ENCODE measurements at places on chromosomes 2 and 18.

DNA sequence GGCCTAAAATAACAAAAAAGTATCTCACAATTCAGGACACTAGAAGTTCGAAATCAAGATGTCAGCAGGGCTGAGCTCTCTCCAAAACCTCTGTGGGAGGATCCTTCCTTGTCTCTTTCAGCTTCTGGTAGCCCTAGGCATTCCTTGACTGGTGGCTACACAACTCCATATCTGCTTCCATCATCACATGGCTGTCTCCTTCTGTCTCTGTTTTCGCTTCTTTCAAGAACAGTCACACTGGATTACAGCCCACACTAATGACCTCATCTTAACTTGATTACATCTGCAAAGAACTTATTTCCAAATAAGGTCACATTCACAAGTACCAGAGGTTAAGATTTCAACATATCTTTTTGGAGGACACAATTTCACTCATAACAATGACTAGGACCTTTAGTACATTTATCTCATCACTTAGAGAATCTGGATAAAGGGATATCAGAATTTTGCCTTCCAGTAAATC is 275.2 kb downstream of the IRS1 start:
- no peak for DNase-seq

GRCh38 chr2:16314691-16315457 is 350.8 kb downstream of the CYRIA start:
- no peak for DNase-seq

GRCh38 chr2:148876595-148877402 is 1.8 kb downstream of the KIF5C start:
- DNase-seq, result peak; percentile 69

GRCh38 chr18:79626905-79627749 is 52.5 kb upstream of the CTDP1 start:
- no peak for DNase-seq

- no peak for DNase-seq
These were observed 168.9 kb upstream of the RMP24 start for GRCh38 chr18:35803551-35803950.

GRCh38 chr2:9694661-9695234 is 64.0 kb upstream of the YWHAQ start:
- no peak for DNase-seq

- no peak for DNase-seq
These were observed 12.8 kb downstream of the EPG5 start for GRCh38 chr18:45954070-45954934.

GRCh38 chr2:120344214-120344975 is 1.5 kb upstream of the INHBB start:
- DNase-seq, result peak; percentile 39

- no peak for DNase-seq
These were observed 101.6 kb downstream of the OSBPL6 start for GRCh38 chr2:178295906-178296305.

DNA sequence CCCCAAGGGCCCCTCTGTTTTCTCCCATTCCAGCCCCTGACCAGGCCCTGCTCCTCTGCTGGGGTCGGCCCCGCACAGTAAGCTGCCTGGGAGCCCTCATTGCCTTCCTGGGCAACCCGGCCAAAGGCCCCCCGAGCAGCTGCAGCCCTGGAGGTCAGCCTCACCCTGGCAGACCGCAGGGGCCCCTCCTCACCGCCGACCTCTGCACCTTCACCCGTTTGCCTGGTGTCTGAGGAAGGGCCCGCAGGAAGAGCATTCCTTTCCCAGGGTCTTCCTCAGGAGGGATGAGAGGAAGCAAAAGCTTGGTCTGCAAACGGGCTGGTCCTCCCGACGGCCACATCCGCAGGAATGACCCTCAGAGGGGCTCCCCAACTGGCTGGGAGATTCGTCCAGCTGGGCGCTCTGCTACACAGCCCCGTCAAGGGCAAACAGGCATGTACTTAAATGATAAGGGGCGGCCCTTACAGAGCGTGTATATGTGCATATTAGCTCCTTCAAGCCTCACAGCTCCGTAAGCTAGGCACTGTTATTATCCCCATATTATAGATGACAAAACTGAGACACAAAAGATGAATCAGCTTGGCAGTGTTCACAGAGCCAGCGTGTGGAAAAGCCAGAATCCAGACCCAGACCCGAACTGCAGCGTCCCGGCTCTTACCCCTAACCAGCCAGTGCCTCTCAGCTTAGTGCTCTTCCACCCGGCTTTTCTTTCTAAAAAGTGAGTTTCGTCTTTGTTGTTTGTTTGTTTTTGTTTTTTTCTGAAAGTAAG is 52.8 kb downstream of the SLC4A1AP start:
- DNase-seq, result no peak

GRCh38 chr2:242032780-242033656 is 163.5 kb downstream of the RTP5 start:
- no peak for DNase-seq

DNA sequence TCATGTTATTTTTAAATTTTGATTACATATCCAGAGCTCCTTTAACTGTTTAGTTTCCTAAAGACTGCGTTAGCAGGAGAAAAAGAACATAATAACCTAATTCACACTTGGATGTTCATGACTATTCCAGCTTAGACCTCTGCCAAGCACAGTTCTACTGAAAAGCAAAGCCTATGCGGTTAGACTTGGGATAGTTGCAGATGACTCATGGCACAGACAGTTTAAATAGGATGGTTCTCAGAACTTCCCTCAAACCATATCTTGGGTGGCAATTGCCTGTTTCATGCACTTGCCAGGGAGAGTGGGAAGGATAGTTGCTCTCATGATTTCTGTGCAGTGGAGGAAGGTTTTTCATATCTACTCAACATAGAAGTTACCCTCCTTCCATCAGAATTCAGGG is 149.7 kb upstream of the KLHL29 start:
- DNase-seq, result no peak

DNA sequence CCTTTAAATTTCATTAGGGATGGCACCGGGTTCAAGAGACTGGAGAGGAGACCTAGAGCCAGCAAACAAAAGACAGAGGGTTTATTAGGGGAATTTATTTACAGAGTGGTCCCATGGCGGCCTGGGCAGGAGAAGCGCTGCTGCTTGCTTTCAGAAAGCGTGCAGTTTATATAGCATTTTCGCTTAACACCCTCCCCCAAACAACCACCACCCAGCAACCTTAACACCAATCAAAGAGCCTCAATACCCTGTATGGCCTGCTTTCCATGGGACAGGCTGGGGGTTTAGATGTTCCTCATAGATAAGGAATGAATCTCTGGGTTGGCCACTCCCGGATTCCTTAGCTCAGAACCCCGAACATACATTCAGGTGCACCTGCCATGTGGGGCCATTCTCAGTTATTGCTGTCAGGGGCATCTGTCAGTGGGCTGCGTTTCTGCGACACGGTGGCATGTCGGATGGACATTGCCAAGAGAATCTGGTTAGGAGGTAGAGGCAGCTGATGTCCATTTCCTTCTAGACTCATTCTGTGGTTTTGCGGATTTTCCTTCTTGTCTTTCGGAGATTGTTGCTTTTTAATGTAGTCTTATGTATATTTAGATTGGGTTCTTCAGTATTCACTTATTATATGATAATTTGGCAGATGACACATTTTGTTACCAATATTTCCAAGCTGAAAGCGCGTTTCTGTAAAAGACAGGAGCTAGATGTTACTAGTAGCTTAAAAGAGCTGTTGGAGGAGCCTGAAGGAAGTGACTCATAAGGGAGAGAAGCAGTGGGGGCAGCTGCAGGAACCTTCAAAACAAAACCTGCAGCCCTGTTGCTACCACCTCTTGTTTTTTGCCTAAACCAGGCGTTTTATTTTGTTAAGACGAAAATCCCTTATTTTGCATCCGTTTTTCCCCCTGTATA is 7.2 kb downstream of the AGAP1 start:
- no peak for DNase-seq

DNA sequence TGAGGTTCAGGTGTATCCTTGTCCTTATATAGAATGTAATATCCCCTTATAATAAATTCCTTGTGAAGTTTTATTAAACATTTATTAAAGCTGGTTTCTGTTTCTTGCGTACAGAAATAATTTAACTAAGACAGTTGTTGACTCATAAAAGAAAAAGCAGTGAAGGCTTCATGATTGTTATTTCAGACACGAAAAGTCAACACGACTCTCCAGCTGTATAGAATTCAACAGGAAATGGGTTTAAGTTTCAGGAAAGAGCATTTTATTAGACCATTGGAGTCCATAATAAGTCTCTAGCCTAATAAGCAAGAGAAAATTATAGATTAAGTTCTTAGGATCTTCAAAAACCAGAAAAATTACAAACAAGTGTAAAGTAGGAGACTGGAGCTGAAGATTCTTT is 62.2 kb downstream of the KCNE4 start:
- no peak for DNase-seq

GRCh38 chr2:179692610-179693009 is 168.8 kb downstream of the ZNF385B start:
- DNase-seq, result no peak

DNA sequence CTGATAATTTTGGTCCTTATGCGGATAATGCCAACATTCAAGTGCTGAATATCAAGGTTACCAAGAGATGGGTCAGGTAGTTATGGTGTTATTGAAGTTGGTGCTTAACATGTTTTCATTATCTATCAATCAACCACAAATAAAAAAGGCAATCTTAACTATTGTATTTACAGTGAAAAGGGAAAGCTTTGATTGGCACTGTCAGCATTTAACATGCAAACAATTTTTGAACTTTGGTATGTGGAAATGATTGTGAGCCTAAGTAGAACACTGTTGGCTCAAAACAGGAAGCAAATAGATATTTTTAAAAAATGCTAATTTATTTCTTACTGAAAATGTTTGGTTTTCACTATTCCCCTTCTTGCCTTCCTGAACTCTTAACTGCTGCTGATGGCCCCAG is 21.9 kb downstream of the APLF start:
- DNase-seq, result no peak

- DNase-seq, result no peak
These were observed 40.6 kb downstream of the XRCC5 start for GRCh38 chr2:216149741-216150140.

DNA sequence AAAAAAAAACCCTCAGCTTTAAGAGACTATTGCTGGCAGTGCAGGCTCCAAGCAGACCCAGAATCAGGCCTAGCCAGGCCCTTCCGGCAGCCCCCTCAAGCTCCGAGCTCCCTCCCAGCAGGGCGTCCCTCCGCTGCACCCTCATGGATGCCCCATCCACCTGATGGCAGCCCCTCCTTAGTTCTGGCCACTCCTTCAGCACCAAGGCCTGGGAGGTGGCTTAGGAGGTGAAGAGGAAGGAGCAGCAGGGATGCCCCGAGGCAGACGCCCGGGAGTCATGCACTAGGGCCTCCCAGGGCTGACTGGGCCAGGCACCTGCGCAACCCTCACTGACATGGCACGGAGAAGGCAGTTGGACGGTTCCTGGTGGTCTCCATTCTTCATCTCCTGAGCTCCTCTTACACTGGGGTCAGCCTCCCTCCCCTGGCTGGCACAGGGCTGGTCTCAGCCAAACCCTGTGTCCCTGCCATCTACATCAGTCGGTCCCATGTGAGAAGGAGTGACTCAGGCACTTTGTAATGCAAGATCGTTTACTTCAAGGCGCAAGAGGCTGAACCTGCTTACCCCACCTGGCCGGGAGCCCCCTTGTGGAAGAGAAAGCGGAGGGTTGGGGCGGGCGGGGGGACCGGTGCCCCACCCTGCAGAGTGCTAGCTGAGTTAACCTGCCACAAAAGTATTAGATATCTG is 53.5 kb upstream of the ID2 start:
- DNase-seq, result no peak

- DNase-seq, result no peak
These were observed 32.1 kb downstream of the REEP1 start for GRCh38 chr2:86305195-86305914.

DNA sequence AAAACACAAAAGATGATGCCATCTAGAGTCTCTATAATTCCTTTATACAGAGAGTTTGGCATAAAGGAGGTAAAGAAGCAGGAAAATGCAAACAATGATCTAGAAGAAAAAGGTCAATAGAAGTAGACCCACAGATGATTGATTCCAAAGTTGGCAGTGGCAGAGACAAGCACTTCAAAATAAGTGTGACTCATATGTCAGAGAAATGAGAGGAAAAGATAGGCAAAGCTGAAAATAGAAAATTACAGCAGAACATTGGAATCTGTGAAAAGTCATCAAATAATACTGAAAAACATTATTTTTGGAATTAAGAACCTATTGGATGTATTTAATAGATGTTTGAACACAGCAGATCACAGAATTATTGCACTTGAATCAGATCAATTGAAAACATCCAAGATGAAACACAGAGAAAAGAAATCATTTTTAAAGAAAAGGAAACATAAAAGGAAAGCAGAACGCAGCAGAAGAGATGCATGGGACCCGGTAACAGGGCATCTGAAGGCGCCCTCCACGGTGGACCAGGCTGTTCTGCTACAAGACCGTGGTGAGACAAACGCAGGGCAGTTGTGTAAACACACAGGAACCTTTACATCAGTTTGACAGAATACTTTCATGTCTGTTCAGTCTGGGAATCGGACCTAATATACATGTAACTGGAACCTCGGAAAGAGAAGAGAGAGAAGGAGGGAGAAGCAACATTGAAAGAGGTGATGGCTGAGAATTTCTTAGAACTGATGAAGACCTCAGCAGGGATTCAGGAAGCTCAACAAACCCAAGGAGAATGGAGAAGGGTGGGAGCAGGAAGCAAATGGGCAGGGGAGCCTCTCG is 74.6 kb upstream of the GPC1 start:
- DNase-seq, result no peak

GRCh38 chr2:238075397-238075796 is 14.6 kb downstream of the SCLY start:
- no peak for DNase-seq

DNA sequence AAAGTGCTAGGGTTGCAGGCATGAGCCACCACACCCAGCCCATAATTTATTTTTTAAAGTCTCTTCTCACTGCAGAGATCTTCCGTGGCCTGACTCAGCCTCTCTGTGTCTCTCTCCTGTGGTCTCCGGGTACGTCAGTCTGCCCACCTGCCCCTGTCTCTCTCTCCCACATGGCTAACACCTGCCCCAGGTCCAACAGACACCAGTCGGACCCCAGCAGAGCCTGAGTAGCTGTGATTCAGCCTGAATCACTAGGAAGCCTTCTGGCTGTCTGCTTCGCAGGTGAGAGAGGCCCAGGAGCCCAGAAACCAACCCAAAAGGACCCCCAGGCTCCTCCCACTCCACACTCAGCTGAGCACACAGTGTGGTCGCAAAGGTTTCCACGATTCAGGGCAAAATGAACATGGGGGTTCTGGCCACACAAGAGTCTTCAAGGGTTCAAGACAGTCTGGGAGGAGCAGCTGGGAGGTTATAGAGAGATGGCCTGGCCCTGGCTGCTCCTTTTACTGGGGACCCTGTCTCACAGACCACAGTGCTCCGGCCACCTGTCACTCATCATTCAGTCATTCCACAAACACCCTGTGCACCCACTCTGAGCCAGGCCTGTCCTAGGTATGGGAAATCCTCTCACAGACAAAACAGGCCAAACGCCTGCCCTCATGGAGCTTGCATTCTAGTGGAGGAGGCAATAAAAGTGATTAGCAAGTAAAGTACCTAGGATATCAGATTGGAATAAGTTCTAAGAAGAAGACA is 8.6 kb downstream of the RUFY4 start:
- no peak for DNase-seq

DNA sequence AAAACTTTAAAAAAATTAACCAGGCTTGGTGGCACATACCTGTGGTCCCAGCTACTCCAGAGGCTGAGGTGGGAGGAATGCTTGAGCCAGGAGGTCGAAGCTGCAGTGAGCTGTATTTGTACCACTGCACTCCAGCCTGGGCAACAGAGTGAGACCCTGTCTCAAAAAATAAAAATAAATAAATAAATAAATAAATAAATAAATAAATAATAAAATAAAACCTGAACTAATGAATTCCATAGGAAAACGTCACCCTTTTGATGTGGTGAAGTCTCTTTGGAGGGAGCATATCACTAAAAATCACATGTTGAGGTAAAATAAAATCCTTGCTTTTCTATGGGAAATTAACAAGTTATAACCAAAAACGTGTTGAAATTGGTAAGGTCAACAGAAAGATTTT is 29.6 kb upstream of the ITGAV start:
- DNase-seq, result no peak

Data from globus pallidus (tissue), 1 donor.